Activated naive CD4-positive, alpha-beta T cell treated with anti-CD3 and anti-CD28 coated beads, Interleukin-2, amount 50 U/mL, for 72 hours (primary cell): ENCODE measurements at places on chromosomes 13 and 19. TPM values are rescaled to one million over a fixed set of nuclear protein-coding genes. Genes with fewer than 3 reads are reported as not detected.

DNA sequence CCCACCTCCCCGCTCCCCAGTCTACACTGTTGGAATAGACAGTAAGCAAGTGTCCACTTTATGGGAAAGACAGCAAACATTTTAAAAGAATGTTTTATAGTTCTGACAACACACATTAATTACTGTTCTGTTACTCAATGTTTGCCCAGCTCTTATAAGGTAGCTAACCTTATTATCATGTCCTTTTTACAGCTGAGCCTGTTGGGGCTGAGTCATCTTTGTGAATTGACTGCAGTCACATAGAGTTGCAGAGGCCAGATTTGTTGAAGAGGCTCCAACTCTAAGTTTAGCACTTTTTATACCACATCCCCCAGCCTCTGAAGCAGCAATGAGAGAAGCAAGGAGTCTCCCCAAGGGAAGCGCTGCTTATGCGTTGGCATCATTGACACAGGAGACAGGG, 76.2 kb downstream of the C13orf42 start:
- no peak for DNase-seq

- DNase-seq: no peak
Observed at GRCh38 chr13:100129605-100130004, 40.7 kb downstream of the PCCA start.

DNA sequence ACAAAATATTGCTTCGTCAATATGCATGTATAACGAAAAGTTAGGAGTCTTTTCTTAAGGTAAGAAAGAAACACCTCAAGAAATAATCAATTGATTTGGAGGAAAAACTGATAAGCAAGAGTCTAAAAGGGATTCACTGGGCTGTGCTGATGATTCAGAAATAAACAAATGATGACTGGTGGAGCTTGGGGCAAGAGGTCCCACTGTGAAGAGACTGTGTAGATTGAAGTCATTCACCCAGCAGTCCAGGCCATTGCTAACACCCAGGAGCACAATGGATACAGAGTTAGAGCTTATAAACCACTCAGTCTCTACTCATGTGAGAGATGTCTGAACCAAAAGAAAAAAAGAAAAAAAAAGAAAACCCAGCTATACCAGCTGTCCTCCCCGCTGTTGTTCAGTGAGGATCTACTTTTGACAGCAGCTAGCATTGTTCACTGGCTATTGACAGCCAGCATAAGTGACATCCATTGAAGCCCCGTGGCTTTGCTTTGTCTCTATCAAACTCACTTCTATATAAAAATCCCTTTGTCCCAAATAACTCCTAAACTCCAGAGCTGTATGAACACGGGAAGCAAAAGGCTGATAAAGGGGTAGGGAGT, 255.5 kb downstream of the KCTD12 start:
- DNase-seq: no peak

- DNase-seq: no peak
Observed at GRCh38 chr13:102845289-102845629, 573 bp upstream of the ERCC5 start.

DNA sequence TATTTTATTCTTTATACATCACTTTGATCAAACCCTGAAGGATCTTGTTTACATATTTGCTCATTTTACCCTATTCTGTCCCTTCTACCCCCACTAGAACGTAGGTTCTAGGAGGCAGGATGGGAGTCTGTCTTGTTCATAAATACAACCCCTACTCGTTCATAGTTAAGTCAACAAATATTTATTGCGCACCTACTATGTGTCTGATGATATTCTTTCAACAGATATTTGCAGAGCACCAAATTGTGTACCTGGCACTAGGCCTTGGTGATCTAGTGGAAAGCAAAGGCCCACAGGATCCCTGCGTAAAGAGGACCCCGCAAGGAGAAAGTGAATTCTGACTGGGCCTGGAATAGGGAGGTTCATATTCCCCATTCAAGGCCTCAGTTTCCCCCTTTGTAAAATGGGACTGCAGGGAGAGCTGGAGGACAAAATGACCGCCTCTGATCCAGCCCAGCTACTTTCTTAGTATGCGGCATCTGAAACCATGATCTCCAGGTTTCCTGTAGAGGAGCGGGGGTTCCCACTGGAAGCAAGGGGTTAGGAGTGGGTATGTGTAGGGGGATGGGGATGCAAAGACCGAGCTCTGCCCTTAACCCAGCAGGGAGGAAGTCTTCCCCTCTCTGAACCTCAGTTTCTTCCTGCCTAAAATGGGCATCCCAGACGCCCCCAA, 534 bp upstream of the GEMIN7 start:
- no peak for DNase-seq

- no peak for DNase-seq
Observed at GRCh38 chr19:1222394-1222793, 15.4 kb downstream of the CBARP start.

DNA sequence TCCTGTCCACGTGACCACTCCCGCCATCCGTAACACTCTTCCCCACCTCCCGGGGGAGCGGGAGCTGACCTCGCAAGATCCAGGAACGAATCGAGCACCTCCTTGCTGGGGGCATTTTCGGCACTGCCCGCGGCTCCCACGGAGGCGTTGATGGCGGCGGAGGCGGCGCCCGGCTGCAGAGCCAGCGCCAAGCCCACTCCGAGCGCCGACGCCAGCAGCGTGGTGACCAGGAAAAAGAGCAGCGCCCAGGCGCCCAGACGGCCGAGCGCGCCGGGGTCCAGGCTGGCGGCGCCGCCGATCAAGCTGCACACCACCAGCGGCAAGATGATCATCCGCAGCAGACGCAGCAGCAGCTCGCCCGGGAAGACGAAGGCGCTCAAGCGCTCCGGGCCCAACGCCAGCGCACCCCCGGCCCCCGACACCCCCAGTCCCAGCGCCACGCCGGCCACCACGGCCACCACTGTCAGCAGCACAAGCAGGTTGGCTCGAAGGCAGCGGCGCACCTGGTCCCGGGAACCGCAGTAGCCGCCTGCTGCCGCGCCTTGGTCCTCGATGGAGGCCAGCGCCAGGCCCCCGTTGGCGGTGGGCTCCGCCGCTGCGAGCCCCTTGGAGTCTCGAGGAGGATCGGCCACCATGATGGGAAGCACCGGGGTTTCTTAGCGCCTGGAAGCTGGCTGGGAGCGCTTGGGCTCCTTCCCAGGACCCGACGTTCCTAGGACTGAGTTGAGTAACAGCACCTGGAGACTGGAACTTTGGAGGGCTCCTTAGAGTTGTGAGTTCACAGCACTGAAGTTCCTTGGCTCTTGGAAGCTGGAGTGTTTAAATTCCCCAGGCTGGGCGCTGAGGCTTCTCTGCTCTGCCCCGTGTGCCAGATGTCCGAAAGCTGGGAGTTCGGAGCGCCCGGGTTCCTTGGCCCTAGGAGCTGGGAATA, 798 bp downstream of the SLC1A5 start:
- DNase-seq: peak; percentile 46

DNA sequence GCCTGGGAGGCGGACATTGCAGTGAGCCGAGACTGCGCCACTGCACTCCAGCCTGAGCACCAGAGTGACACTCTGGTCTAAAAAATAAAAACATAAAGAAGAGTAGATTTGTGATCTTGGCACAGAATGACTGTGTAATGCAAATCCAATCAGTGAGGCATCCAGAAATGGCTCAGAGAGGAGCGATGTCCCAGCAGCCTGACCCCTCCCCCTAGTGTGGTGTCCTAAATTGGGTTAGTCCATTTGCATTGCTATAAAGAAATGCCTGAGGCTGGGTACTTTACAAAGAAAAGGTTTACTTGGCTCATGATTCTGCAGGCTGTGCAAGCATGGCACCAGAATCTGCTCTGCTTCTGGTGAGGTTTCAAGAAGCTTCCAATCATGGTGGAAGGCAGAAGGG, 59.1 kb upstream of the ZNF30 start:
- DNase-seq: no peak

DNA sequence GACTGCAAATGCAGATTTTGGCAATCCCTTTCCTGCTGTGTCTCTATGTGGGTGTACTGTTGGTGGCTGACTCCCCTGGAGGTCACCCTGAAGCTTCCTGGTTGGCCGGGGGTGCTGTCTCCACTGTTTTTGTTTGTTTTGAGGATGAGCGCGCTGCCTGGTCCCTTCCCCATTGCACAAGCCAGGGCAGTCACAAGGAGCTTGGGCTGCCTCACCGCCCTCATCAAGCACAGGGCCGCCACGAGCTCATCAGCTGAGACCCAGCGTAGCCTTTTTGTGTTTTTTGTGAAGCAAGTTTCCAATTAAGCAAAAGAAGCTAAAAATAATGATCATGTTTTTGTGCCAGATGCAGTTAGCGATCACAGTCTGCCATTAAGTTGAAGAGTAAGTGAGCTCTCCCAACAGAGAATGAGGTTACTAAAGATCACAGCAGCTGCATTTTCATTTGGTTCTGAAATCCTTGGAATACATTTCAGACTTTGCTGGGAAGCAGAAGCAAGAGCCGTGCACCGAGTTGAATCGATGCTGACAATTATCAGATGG, 57.8 kb downstream of the GGACT start:
- peak; percentile 20 for DNase-seq

- DNase-seq: no peak
Observed at GRCh38 chr13:106899442-106899841, 331.5 kb upstream of the ARGLU1 start.

- no peak for DNase-seq
Observed at GRCh38 chr19:2524840-2525723, 49.2 kb downstream of the GADD45B start.

- no peak for DNase-seq
Observed at GRCh38 chr13:36639610-36640009, 34.2 kb upstream of the SERTM1 start.

DNA sequence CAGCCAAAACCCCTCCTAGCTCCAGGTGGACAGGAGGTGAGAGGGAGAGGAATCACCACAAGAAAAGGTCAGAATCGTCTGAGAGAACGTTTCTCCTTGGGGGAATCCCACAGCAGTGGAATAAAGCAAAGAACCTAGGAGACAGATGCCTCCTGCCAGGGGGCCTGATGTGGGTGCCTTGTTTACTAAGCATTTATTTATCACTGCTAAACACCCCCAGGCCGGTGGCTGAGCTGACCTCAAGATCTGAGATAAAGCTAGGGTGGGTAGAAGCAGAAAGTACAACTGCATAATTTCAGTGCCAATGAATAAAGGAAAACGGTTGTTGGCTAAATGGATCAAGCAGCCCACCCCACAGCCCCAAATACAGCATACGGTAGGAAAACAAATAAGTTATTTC, 33.9 kb upstream of the ATP11A start:
- no peak for DNase-seq

DNA sequence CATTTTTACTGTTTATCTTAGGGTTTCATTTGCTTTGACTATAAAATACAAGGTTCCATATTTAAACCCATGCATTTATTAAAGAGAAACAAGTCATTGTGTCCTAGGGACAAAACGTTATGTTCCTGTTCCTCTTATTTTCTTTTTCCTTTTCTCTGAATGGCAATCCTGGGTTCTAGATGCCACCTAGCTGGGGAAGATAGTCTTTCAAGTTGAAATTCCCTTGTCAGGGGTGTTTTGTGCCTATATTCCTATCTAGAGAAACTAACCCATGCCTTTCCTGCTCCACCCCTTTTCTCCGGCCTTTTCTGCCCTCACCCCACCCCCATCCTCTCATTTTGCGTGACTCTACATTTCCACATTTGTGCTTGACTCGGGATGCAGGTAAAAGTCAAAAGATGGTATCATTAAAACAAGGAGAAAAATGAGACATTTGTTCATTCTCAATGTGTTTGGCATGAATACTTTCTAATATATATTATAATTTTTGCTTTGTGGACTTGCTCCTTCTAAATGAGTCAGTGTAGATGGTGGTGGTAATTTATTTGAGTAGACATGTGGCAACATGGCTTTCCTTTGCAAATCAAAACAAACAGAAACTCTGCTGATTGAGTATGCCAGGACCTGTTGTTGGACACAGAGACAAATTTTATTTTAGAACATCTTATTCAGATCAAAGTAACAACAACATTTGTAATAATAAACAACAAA, 26.8 kb upstream of the STARD13 start:
- DNase-seq: no peak

DNA sequence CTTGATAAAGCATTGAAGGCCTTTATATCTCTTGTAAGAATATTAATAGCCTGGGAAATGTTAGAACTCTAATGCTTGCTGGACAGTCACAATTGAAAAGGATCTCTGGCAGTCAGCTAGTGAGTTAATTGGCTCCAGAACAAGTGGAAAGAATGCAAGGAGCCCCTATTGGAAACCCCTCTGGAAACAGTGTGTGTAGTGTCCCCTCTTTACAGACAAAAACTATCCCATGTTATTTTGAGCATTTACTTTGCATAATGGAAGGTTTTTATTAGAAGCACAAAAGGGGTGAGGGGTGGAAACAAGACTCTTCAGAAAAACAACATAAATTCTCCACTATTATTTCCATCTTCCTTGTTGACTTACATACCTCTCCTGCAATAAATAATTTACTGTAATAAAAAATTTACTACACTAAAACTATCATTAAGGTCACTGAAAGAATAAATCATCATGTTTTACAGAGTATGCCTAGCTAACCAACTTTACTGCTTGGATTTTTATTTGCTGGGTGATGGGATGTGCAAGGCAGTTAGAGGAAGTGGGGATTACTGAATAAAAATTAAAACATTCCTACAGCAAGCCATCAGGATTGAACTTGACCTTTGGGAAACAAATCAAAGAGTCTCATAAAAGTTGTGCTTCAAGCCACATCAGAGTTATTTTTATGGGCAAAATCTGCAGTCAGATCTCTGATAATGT, 610.4 kb downstream of the TBC1D4 start:
- DNase-seq: no peak

GRCh38 chr13:110921695-110922094, 6.8 kb upstream of the ANKRD10 start:
- no peak for DNase-seq

DNA sequence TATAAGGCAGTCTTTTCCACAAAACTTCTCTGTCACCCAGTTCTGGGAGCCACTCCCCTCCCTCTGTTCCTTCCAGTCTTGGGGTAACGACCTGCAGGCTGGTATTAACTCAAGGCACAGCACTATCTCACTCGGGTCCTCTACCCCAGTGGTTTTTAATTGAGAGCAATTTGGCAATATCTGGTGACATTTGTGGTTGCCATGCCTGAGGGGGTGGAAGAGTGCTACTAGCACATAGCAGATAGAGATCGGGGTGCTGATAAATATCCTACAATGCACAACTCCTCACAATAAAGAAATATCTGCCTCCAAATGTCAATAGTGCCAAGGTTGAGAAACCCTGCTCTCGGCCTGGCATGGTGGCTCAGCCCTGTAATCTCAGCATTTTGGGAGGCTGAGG, 117.7 kb upstream of the ABCC4 start:
- no peak for DNase-seq

DNA sequence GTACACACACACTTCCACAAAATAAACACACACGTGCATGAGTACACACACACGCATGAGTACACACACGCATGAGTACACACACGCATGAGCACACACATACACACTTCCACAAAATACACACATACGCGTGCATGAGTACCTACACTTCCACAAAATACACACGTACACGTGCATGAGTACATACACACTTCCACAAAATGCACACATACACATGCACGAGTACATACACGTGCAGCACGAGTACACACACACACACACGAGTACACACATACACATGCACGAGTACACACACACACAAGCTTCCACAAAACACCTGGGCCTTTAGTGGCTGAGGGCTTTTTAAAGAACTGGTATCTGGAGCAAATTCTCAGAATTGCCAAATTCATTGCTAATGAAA, 619.3 kb downstream of the GPC5 start:
- no peak for DNase-seq

Gene PEG3
- total RNA-seq: not detected

Gene GGN
- total RNA-seq: 1.2 TPM

Gene SLC25A41
- total RNA-seq: not detected

Gene DPF1
- 2.1 TPM for total RNA-seq

Gene SHISA2
- total RNA-seq: 0.16 TPM

Gene MAB21L1
- not detected for total RNA-seq

Gene MCF2L
- 4.8 TPM for total RNA-seq

Gene FGF21
- total RNA-seq: not detected

Gene ZNF430
- total RNA-seq: 23.6 TPM

Gene CAPN12
- 1.6 TPM for total RNA-seq

Gene THSD1
- 0.19 TPM for total RNA-seq

Gene TSSK6
- 3.8 TPM for total RNA-seq
